ENCODE measurements at places on chromosomes 3 and 15.

DNA sequence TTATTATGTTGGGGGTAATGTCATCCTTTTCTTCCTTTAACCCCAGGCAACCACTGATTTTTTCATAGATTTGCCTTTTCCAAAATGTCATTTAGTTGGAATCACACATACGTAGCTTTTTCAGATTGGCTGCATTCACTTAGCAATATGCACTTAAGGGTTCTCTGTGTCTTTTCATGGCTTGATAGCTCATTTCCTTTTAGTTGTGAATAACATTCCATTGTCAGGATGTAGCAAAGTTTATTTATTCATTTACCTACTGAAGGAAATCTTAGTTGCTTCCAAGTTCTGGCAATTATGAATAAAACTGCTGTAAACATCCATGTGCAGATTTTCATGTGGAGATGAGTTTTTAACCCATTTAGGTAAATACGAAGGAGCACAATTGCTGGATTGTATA lies 125.4 kb downstream of the AGBL1 start:
- no peak for DNase-seq

GRCh38 chr3:184099806-184100686 lies 3.2 kb downstream of the HTR3E start:
- DNase-seq: no peak

DNA sequence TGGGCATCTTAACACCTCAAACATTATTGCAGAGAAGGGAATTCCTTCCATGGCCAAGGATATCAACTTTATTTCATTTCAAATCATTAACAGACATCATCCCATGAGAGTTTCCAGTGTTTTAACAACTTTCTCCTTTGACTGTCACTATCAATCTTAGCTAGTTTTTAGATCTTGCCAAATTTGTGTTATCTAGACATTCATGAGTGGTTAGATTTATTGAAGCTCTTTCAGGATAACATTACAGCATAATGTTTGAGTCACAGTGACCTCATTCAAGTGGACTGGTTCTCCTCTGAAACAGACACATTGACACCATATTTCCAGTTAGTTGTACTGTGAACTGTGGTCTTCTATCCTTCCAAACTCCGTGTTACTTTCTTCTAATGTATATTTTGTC lies 8.6 kb upstream of the TNFAIP8L3 start:
- no peak for DNase-seq

DNA sequence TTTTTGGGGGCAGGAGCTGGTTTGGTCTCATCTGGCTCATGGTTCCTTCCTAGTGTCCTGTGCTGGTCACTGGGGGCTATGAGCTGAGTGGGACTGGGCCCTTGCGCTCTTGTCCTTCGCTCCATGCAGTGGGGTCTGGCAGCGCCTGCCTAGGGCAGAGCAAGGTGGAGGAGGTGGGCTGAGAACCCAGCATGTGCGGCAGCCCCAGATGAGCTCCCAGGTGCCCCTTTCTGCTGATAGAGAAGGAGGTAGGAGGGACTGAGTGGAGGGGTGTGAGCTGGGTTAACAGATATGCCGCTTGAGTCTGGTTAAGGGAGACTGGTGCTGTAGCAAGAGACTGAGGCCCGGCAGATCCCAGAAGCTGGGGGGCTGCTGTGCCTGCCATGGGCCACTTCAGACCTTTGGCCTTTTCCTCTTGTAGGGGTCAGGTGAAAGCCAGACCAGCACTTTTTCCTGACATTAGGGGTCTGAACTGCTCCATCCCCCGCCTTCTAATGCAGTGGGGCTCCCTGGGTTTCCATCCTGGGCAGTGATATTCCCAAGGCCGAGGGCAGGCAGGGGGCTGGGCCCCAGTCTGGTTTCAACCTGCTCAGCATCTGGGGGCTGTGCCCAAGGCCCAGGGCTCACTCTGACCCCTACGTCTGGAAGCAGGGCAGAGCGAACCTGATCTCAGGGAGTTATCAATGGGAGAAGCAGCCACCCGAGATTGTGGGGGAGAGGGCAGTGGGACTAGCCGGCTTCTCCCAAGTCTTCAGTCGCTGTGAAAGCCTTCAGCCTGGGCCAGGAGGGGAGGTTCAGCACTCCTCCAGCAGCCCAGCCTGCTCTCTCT lies 62.9 kb upstream of the PRR23C start:
- no peak for DNase-seq

- DNase-seq: no peak
These were observed 11.2 kb downstream of the LCMT2 start for GRCh38 chr15:43318990-43319771.

DNA sequence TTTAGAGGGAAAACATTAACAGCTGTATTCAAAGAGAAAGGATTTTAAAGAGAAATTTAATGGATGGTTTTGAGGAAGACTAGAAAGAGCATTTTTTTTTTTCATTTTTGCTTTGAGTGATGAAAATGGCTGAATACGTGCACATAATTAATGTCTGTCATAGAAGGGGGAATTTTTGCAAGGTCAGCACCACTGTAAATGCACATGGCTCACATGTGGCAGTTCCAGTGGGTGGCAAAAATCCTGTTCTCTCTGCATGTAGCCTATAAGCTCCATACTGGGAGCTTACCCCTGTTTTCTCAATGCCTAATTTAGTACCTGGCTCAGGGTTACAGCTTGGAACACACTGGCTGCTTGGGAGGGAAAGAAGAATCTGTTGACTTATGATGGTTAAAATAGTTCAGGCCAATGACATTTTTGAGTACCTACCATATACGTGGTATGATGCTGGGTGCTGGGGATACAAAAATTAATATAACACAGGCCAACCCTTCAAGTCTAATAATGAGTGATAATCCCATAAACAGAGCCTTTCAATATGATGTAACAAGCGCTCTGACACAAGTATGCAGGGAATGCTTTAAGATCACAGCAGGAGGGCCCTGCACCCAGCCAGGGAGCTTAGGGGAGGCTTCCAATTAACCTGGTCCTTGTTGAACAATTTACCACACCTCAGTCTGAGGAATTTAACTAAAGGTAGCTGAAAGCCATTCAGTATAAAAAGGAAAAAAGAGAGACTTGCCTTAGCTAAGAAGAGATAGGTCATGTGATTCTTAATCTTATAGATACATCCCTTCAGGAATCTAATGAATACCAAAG lies 33.0 kb downstream of the HSPBAP1 start:
- DNase-seq: no peak

DNA sequence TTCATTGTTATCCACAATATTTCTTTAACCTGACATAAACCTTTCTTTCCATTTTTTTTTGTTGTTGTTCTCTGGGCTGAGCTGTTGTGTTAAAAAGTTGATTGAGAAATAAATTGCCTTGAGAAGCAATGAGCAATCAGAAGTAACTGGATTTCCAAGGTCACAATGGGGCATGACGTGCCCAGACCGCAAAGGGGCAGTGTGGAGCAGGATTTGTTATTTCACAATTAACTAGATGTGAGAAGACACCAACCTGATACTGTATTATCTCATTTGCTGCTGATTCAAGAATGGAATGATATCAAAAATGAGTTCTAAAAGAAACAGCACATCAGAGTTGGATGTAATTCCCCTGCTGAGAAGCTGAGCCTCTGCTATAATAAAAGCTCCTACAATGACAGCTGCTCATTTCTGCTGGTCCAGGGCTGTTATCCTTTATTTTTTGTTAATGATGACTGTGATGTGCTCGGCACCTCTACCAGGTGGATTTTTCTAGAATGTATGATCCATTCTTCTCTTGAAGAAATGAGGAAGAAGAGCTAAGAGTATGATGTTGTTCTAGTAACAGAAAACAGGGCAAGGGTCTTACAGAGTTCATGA lies 28.1 kb downstream of the CPNE4 start:
- DNase-seq: no peak

GRCh38 chr3:34483311-34483887 lies 685.0 kb downstream of the PDCD6IP start:
- no peak for DNase-seq

DNA sequence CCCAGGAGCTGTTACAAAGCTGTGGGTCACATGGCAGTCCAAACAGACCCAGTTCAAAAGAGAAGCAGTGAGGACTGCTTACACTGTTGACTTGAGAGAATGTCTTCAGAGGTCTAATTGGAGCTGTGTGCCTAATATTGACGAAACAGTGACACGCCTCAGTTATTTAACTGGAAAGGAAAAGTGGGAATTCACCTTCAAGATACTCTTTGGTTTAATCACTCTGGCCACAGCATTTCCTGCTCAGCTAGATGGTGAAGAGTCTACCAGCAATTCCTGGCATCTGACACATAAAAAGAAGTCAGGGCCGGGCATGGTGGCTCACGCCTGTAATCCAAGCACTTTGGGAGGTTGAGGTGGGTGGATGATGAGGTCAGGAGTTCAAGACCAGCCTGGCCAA lies 326.4 kb downstream of the SV2B start:
- DNase-seq: no peak
